Fibroblast of pulmonary artery (primary cell): ENCODE measurements at places on chromosomes 7 and 10.
A peak's percentile ranks its signal among the peaks of the same experiment; 100 is the strongest.

DNA sequence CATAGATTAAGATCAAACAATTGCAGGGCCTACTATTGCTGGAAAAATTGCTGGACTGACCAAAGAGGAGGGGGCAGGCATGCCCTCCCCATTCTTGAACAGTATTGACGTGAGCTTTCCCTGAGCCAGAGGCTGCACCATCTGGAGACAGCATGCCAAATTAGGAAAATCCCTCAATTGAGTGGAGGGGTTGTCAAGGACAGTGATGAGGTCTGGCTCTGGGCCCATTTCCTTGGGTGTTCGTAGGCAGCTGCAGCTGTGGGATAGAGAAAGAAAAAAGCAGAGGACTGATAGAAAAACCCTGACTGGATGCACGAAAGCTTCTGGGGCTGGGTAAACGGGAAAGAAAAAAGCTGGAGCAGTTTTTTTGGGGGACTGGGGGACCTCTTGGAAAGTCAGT is 22.8 kb upstream of the ORC5 start:
- peak; percentile 82 for DNase-seq

GRCh38 chr7:135877805-135878204 is 99.4 kb downstream of the MTPN start:
- DNase-seq = peak; percentile 62

GRCh38 chr7:94352887-94353286 is 41.8 kb upstream of the COL1A2 start:
- no peak for DNase-seq

DNA sequence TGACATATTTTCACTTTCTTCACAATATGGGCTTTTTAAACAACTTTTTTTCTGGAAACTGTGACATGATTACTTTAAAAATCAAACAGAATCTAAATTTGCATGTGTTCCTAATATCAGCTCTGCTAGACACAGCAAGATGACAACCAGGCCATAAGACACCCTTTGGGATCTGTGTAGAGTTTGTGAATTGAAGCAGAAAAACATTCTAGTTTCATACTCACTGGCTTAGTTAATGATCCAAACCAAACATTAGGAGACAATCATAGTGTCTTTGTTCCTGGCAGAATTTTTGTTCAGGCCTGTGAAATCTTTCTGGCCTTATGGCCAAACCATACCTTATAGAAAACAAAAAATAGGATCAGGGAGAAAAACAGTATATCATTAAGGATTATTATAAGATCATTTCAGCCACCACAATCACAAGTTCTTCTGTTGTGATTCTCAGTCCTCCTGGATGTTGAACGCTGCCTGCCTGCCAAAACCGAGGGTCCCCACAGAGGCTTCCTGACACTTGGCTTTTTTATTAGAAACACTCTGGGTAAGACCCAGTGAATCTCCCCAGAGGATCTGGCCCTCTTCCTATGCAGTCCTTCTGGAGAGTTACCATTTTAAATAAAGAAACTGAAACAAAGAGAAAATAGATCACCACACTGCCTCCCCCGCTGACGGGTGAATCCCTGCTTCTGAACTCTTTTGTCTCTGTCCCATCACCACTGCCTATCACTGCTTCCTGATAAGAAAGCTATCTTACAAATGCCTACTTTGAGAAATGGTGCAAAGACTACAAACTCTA is 79.2 kb upstream of the PPP1R3C start:
- no peak for DNase-seq

- no peak for DNase-seq
Observed at GRCh38 chr10:96074776-96075175, 31.4 kb downstream of the CCNJ start.

DNA sequence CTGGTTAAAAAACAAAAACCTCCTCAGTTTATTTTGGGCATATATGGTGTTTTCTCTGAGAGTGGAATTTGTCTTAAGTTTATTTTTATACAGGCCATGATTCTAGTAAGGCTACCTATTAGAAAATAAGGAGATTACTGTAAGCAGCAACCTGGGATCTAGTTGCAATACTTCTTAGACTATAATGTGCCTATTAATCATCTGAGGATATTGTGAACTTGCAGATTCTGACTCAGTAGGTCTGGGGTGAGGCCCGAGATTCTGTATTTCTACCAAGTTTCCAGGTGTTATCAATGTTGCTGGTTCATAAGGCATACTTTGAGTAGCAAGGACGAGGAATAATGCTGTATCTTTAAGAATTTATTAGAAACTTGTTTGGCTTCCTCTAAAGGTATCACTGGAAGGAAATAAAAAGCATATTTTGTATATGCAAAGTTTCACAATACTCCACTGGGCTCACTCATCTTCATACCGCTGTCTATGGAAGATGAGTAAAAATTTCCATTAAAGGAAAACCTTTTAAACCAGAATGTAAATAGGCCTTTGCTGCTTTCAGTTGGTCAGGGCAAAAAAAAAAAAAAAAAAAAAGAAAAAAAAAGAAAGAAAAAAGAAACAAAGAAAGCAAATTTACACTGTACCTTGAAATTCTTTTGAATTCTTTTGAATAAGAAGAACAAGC is 105.8 kb downstream of the BMPER start:
- DNase-seq = peak; percentile 36

- no peak for DNase-seq
Observed at GRCh38 chr10:19195698-19196097, 147.1 kb downstream of the MALRD1 start.

DNA sequence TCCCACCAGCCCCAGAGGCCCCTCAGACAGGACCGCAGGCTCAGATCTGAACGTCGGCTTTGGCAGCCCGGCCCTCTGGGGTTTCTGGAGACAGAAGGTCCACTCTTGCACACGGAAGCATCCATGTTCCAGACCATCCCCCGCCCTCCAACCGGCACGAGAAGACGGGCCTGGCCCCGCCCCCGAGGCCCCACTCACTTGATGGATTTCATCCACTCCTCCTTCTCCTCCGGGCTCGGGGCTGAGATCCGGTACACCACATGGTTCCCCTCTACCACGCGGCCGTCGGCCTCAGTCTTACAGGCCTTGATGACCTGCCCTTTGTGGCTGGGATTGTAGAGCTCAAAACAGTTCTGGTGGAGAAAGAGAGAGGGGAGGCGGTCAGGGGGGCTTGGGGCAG is 107.3 kb downstream of the CYTH3 start:
- no peak for DNase-seq

DNA sequence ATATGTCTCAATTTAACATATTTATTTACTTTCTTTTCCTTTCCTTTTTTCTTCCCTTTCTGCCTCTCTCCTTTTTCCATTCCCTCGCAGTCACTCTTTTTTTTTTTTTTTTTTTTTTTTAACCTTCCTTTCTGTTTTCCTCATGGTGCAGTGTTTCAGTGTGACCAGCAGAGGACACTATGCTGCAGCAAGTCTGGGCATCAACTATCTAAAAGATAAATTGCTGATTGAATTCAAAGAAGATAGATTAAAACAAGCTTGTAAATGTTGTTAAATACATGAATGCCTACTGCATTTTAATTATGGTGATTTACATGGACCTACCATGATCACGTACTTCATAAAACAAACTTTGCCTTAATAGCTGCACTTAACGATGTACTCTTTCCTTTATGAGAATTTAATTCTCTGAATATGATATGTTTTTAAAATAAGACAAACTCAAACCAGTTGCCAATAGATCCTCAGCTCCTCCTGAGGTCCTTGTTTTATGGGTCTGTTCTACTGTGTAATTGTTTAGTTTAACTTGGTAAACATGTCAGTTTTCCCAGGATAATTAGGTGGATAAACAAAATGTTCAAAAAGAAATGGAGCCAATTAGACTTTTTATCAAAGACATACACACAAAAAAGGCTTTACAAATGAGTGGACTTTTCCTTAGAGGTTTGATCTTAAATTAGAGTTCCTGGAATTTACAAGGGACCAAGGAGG is 101.0 kb upstream of the AGR3 start:
- DNase-seq = peak; percentile 77

- no peak for DNase-seq
Observed at GRCh38 chr10:132131581-132132420, 54.9 kb upstream of the DPYSL4 start.

DNA sequence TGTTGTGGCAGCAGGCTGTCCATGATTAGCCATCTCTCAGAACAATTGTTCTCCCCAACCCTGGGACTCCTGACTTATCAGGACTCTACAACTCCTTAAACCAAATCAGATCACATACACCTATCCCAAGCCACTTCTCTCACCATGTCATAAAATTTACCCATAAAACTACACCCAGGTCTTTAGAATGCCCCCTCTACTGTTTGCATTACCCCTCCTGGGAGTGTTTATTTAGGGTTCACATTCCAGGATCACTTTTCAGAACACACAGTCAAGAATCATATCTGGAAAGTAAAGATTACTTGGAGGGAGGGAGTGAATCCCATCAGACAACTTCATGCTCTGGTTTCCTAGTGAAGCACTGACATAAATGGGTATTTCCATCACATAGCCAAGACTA is 7.1 kb downstream of the ASAH2 start:
- no peak for DNase-seq

DNA sequence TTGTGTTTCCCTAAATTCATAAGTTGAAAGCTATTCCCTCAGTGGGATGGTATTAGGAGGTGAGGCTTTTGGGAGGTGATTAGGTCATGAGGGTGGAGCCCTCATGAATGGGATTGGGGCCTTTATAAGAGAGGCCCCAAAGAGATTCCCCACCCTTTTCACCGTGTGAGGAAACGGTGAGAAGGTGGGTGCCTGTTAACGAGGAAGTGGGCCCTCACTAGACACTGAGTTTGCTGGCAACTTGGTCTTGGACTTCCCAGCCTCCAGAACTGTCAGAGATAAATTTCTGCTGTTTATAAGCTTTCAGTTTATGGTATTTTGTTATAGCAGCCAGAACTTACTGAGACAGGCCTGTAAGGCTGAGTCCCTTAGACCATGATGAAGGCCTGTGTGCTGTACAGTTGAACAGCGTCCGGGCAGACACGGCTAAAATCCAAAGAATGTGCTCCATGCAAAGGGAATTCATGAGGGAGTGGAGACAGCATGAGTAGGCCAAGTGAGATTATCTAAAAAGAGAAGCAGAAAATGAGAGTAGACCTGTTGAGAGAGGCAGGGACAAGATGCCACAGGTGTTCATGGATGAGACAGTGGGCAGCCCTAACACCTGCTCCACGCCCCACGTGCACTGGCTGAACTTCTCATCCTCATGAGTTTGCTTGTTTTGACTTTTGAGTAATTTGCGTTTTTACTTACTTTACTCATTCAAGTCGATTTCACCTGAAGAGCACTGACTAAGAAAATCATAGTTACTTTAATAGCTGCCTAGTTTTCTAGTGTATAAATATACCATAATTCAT is 66.9 kb upstream of the SFMBT2 start:
- no peak for DNase-seq

DNA sequence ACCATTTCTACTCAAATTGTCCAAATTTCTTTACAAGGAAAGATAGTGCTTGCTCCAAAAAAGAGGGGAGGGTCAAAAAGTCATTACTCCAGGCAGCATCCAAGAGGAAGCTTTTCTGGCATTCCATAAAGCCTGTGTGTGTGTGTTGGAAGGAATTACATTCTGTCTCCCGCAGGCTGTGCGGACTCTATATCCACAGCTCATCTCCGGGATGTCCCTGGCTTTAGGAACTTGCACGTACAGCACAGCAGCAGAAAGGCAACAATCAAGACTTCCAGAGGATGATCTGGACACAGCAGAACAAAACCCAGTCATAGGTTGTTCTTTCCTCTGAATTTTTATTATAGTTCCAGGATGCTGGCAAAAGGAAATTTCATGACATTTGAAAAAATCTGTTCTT is 94.8 kb downstream of the ITIH5 start:
- no peak for DNase-seq

DNA sequence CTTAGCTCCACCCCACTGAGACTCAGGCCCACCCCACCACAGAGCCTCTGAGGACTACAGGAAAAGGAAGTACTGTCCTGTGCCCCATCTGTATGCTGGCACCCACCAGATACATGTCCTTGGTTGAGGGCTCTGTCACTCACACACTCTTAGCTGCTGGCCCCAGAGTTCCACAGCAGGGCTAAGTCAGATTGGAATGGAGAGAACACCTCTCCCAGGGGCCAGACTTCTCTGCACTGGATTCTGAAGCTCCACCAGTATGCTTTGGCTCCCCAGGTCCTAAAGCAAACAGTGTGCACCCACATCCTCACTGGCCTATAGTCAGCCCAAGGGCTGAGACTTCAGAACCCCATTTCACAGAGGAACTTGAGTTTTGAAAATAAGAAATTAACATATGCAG is 103.2 kb upstream of the PPP2R2D start:
- DNase-seq = no peak

- DNase-seq = no peak
Observed at GRCh38 chr7:95716357-95717122, 55.8 kb upstream of the DYNC1I1 start.

- DNase-seq = peak; percentile 48
Observed at GRCh38 chr10:44985175-44985681, 6.6 kb upstream of the DEPP1 start.

- DNase-seq = peak; percentile 68
Observed at GRCh38 chr7:2802504-2803341, 41.4 kb downstream of the GNA12 start.

GRCh38 chr10:4215485-4215884 is 430.5 kb upstream of the KLF6 start:
- DNase-seq = no peak

- no peak for DNase-seq
Observed at GRCh38 chr7:99784007-99784406, at the start of gene CYP3A4. Gene CYP3A4, minus strand, starts transcription at chr7:99784184. Its CDS starts 103 bp downstream, at chr7:99784081.

GRCh38 chr7:78038465-78039080 is 240.0 kb downstream of the PHTF2 start:
- DNase-seq = no peak

DNA sequence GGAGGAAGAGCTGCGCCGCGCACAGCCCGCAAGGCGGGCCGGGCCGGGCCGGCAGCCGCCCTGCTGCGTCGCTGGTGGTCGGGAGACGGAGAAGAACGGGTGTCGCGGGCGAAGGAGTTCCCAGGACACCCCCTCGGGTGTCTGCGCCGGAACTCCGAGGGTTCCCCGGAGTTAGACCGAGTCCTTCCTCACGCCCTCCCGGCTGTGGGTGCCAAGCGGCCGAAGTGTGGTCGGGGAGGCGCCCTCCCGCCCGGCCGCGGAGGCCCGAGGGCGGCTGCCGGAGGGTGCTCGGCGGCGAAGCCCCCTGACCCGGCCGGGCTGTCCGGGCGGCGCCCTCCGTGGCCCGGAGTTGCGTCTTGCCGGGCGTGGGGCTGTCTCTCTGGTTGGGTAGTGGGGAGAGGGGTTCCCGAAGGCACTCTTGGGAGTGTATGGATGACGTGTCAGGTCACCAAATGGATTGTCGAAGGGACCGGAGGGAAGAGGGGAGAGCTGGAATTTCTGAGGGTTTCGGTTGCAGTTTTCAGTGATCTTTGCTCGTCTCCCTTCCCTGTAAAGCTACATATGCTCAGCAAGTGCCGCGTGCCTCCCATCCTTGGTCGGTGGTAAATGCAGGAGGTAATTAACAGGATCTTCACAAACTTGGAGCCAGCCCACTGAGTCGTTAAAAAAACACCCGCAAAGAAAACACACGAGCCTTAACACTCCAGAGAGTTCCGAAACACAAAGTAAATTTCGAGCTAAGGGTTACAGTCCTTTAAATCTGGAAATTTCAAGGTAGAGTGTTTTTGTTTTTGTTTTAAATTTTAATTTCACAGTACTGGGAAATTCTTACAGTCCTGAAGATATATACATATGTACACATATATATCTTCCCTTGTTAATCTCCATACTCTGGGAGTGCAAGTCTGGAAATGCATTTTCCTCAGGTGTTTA is 871 bp downstream of the ST7 start:
- peak; percentile 88 for DNase-seq

- no peak for DNase-seq
Observed at GRCh38 chr7:83452256-83452655, 196.7 kb downstream of the SEMA3E start.

- no peak for DNase-seq
Observed at GRCh38 chr7:155648752-155649339, 4.4 kb downstream of the RBM33 start.
